ENCODE measurements at places on chromosomes 2 and 18. TPM values are rescaled to one million over a fixed set of nuclear protein-coding genes. Genes with fewer than 3 reads are reported as not detected.

Gene B3GNT7
- 0.78 TPM for total RNA-seq

Gene ABCG8
- total RNA-seq = not detected

Gene FAP
- total RNA-seq = 225 TPM

Gene SETBP1
- 23.8 TPM for total RNA-seq
